ENCODE measurements at places on chromosomes 1 and 21. TPM values are rescaled to one million over a fixed set of nuclear protein-coding genes. Genes with fewer than 3 reads are reported as not detected.
A peak's percentile ranks its signal among the peaks of the same experiment; 100 is the strongest.

GRCh38 chr1:165903672-165904071 is 76.3 kb downstream of the UCK2 start:
- no peak for DNase-seq
- peaks cover 15% of the 10 kb centered on the region for H3K4me1 ChIP-seq
- H3K36me3 ChIP-seq, result peaks cover 20% of the 10 kb centered on the region
- no peak overlapping the region for H3K4me3 ChIP-seq

The CPLANE2 gene
- total RNA-seq, result 8.1 TPM

DNA sequence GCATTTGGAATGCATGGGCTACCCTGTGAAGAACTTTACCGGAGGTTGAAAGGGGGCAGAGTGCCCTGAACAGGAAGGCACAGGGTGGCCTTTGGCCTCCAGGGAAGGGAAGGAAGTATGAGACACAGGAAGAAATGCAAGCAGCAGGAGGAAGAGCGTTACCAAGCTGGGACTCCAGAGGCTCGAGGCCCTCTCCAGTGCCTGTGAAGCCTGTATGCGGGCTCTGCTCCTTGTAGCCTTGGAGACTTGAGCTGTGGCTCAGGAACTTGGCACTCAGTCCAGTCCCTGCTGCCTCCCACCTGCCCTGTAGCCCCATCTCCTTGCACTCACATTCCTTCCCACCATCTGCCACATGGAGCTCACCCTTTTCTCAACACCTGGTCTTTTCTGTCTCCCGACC is 33.5 kb upstream of the RNF19B start:
- no peak overlapping the region for H3K4me3 ChIP-seq
- no peak for DNase-seq
- H3K27me3 ChIP-seq, result no peaks in the 10 kb centered on the region
- no peak overlapping the region for H3K27ac ChIP-seq
- peaks cover 30% of the 10 kb centered on the region for H3K4me1 ChIP-seq

The CLDN8 gene
- not detected for total RNA-seq

DNA sequence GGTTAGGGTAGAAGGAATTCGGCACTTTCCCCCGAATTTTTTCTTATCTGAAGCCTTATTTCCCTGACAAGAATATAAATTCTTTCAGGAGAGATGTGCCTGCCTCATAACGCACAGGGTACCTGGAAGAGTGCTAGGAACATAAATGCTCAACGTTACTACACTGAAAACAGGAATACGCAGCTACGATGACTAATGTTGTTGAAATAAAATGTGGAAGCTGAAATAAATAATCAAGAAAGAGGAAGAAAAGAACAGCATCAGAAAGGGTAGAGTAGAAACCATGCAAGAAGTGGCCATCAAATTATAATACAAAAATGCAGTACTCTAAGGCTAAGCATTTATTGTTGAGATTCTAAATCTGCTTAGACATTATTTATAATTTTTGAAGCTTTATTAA is 33.9 kb downstream of the SLC66A1 start:
- H3K4me1 ChIP-seq, result peaks cover 9% of the 10 kb centered on the region
- peaks cover 26% of the 10 kb centered on the region for H3K36me3 ChIP-seq
- DNase-seq, result no peak
- no peak overlapping the region for H3K4me3 ChIP-seq
- no peak overlapping the region for H3K27ac ChIP-seq

The DIO1 gene
- not detected for total RNA-seq

DNA sequence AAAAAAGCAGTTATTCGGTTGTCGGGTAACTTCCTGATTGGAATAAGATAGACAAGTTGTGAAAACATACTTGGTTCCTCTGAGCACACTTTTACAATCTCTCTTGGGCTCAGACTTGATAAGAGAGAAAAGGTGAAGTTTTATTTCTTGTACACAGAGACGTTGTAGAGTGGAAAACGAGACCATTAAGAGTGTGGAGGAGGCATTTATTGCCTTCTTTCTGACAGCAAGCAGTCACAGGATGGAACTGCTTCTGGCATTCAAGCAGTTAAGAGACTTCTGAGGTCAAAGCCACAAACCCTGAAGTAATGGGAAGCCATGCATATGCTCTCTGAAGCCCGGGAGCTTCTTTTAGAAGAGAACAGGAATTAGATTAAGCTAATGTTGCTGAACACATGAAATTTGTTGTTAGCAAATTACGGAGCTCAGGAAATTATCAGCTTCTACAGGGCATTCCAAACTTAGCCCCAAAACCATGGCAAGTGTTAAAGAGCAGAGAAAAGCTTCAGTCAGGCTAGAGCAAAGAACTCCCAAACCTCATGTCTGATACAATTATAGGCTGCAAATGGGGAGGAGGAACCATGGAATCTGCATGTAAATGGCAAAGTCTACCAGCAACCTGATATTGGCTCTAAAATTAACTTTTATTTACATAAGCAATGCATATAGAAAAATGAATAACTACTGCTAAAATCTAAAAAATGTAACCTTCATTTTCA is 26.0 kb downstream of the S1PR1 start:
- H3K27ac ChIP-seq, result no peak overlapping the region
- H3K36me3 ChIP-seq, result no peaks in the 10 kb centered on the region
- H3K4me3 ChIP-seq, result no peak overlapping the region
- no peaks in the 10 kb centered on the region for H3K27me3 ChIP-seq
- DNase-seq, result peak; percentile 64
- no peaks in the 10 kb centered on the region for H3K4me1 ChIP-seq

- H3K4me1 ChIP-seq, result peaks cover 3% of the 10 kb centered on the region
- H3K27me3 ChIP-seq, result no peaks in the 10 kb centered on the region
- H3K27ac ChIP-seq, result no peak overlapping the region
- H3K36me3 ChIP-seq, result no peaks in the 10 kb centered on the region
Measured at GRCh38 chr1:201295861-201296260, 12.6 kb downstream of the PKP1 start.

The ASCL5 gene
- total RNA-seq, result not detected

- no peaks in the 10 kb centered on the region for H3K36me3 ChIP-seq
- H3K27me3 ChIP-seq, result no peaks in the 10 kb centered on the region
- no peak overlapping the region for H3K27ac ChIP-seq
Measured at GRCh38 chr1:212920896-212921295, 29.4 kb upstream of the VASH2 start.

The LYPD8 gene
- 0.57 TPM for total RNA-seq

- no peaks in the 10 kb centered on the region for H3K36me3 ChIP-seq
- no peak for DNase-seq
- H3K27ac ChIP-seq, result no peak overlapping the region
- no peak overlapping the region for H3K4me3 ChIP-seq
- no peaks in the 10 kb centered on the region for H3K27me3 ChIP-seq
Measured at GRCh38 chr1:243802736-243803135, 47.3 kb downstream of the AKT3 start.

The OR10J4 gene
- not detected for total RNA-seq

- DNase-seq, result no peak
- no peaks in the 10 kb centered on the region for H3K27me3 ChIP-seq
- no peaks in the 10 kb centered on the region for H3K36me3 ChIP-seq
- no peak overlapping the region for H3K27ac ChIP-seq
- no peaks in the 10 kb centered on the region for H3K4me1 ChIP-seq
Measured at GRCh38 chr1:157146244-157146643, 8.0 kb upstream of the ETV3 start.

The EVA1C gene
- 72.7 TPM for total RNA-seq

- DNase-seq, result no peak
- H3K36me3 ChIP-seq, result no peaks in the 10 kb centered on the region
- no peaks in the 10 kb centered on the region for H3K27me3 ChIP-seq
- H3K27ac ChIP-seq, result no peak overlapping the region
- H3K4me1 ChIP-seq, result peaks cover 12% of the 10 kb centered on the region
Measured at GRCh38 chr1:245685111-245685810, 530.5 kb downstream of the KIF26B start.

The CHIT1 gene
- not detected for total RNA-seq

The CLCA1 gene
- not detected for total RNA-seq

GRCh38 chr21:27424601-27425000 is 457.7 kb upstream of the ADAMTS5 start:
- no peak for DNase-seq
- no peaks in the 10 kb centered on the region for H3K36me3 ChIP-seq
- H3K4me3 ChIP-seq, result no peak overlapping the region
- H3K27me3 ChIP-seq, result no peaks in the 10 kb centered on the region

DNA sequence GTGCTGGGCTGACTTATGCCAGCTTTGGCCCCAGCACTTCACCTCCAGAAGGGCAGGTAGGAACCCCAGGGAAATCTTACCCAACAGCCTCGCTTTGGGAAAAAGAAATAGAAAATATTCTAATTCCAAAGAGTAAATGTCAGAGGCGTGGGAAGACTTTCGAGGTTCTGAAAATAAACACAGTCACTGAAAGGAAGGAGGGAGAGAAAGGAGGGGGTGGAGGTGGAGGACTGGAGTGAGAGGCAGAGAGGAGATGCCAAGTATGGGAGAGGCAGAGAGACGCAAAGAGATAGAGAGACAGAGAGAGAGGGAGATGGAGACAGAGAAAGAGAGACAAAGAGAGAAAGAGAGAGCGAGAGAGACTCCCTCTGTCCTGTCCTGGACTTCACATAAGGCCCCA is 395.0 kb downstream of the PTPRU start:
- H3K4me3 ChIP-seq, result no peak overlapping the region
- peaks cover 5% of the 10 kb centered on the region for H3K4me1 ChIP-seq
- no peaks in the 10 kb centered on the region for H3K36me3 ChIP-seq
- no peak overlapping the region for H3K27ac ChIP-seq
- H3K27me3 ChIP-seq, result no peaks in the 10 kb centered on the region

The GUCA2B gene
- total RNA-seq, result not detected

- no peak overlapping the region for H3K27ac ChIP-seq
- no peaks in the 10 kb centered on the region for H3K4me1 ChIP-seq
- no peaks in the 10 kb centered on the region for H3K36me3 ChIP-seq
- no peak overlapping the region for H3K4me3 ChIP-seq
- H3K27me3 ChIP-seq, result no peaks in the 10 kb centered on the region
- no peak for DNase-seq
Measured at GRCh38 chr1:86461482-86461881, 7.2 kb upstream of the CLCA1 start.

- H3K36me3 ChIP-seq, result no peaks in the 10 kb centered on the region
- H3K27ac ChIP-seq, result no peak overlapping the region
- H3K27me3 ChIP-seq, result no peaks in the 10 kb centered on the region
- DNase-seq, result no peak
Measured at GRCh38 chr1:42518908-42519307, 55.8 kb downstream of the CCDC30 start.

GRCh38 chr1:183404476-183404875 is 13.7 kb downstream of the NMNAT2 start:
- no peak overlapping the region for H3K4me3 ChIP-seq
- DNase-seq, result no peak
- no peak overlapping the region for H3K27ac ChIP-seq
- no peaks in the 10 kb centered on the region for H3K27me3 ChIP-seq

The UTS2 gene
- not detected for total RNA-seq

DNA sequence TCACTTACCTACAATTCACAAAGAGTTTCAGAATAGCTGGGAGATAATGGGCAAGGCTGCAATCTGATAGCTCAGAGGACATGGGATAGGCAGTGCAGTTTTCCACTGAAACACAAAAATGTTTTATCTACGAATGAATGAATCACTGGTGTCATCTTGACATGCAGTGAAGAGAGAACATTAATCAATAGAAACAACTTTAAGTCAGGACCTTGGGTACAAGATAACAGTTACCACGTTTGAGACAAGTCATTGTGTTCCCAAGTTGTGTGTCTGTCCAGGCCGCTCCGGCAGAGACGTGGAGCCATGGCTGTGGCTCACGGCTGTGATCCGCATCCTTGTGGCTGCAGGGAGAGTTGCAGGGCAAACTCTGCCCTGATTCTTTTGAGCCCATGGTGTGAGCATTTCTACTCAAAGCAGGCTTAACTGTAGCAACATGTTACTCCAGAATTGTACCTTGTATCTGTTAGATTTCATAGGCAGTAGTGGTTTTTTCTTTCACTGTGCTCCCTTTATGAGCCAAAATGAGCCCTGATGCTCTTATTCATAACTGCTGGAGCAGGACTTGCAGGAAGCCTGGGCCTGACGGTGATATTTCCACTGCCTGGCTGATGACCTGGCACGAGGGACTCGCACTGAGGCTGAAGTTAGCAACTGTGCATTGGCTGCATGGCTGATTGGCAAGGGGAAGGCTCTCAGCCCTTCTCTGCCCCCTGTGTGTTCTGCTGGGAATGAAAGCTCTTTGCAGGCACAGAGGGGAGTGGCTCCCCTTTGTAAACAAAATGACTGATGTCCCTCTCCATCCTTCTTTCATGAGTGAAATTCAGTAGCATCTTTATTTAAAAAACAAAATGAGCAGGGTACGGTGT is 465.2 kb downstream of the AJAP1 start:
- no peaks in the 10 kb centered on the region for H3K4me1 ChIP-seq
- no peak overlapping the region for H3K27ac ChIP-seq
- H3K4me3 ChIP-seq, result no peak overlapping the region
- H3K27me3 ChIP-seq, result no peaks in the 10 kb centered on the region

The ACOT11 gene
- 19.1 TPM for total RNA-seq

DNA sequence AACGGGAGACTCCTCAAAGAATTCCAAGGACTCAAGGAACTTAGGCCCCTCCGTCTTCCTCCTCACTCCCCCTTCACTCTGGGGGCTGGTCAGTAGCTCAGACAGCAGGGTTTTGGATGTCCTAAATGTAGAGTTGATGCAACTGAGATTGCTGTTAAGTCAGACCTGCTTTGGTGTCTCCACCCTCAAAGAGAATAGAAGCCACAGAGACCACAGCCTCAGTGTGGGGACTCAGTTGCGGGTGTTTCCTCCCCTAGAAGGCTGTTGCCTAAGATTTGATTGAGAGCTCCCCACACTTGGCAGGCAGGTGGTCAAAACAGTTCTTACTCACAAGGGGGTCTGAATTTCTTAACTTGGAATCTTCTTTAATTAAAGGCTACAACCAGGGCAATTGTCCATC is 7.6 kb downstream of the MAN1C1 start:
- H3K27ac ChIP-seq, result no peak overlapping the region
- H3K4me1 ChIP-seq, result peaks cover 50% of the 10 kb centered on the region
- no peaks in the 10 kb centered on the region for H3K27me3 ChIP-seq
- no peaks in the 10 kb centered on the region for H3K36me3 ChIP-seq
- DNase-seq, result peak; percentile 75
- H3K4me3 ChIP-seq, result no peak overlapping the region

All from esophagus muscularis mucosa (tissue), 4 donors.